M059J (cell line): ENCODE measurements at places on chromosomes 11 and 22. TPM values are rescaled to one million over a fixed set of nuclear protein-coding genes. Genes with fewer than 3 reads are reported as not detected.

GRCh38 chr22:44024288-44024921 is at the start of gene PARVB:
Gene PARVB (plus strand): TSS chr22:44024302. CDS start chr22:44024340, 38 bp downstream.
- DNase-seq, result no peak

- DNase-seq, result no peak
Observed at GRCh38 chr11:12853652-12854296, 155.3 kb upstream of the RASSF10 start.

DNA sequence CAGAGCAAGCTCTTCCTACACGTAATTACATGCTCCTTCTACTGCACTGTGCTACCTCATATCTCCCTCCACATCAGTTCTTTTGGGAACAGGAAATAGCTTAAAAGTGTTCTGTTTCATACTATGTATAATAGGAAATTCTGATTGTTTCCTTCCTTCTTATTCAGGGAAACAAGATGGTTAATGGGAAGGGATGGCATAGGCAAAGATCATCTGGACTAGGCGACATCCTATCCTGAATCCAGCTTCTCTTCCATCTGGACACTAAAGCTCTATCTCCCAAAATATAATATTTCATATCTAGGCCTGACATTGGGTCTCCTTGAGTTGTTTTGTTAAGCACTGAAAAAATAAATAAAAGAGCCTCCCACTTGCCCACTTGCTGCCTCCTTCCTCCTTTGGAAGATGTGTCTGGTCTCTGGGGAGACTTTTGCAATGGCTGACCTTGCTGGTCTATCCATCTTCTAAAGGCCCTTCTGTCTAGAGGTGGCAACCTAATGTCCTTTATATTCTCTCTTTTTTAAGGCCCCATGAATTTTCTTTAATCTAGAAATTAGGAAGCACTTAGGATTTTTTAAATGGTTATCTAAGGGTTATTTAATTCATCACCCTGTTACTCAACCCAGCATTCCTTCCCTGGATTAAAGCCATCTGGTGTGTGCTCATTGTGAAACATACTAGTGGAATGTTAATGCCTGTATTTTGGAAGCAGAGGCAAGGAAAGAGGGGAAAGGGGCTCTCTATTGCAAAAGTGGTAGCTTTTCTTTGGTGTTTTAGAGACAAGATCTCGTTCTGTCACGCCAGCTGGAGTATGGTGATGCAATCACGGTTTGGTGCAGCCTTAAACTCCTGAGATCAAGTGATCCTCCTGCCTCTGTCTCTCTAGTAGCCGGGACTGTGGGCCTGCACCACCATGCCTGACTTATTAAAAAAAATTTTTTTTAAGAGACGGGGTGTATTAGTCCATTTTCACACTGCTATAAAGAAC is 20.6 kb downstream of the CLMP start:
- DNase-seq, result peak; percentile 94

The ALKBH3 gene
- total RNA-seq, result 39.7 and 67.3 TPM in 2 replicates

- DNase-seq, result no peak
Observed at GRCh38 chr22:26019596-26019995, 149.7 kb upstream of the SEZ6L start.
